ENCODE measurements at places on chromosomes 12 and 14.

- no peak for DNase-seq
Observed at GRCh38 chr12:93664573-93665138, 12.5 kb upstream of the CRADD start.

DNA sequence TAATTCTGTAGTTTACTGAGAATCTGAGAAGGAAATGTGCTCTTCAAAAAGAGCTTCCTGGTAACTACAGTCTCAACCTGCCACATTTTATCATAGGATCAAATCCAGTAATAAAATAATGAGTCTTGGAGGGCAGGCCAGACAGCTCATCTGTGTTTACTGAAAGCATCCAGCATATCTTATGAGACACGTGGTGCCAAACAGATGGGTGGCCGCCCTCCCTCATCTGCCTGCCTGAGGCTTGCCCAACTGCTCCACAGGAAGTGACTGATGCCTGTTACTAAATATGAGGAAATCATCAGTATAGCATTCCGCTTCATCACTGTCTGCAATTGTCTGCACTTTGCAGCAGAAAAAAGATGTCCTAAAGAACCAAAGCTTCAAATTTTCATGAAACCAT, 13.5 kb downstream of the DHRS7 start:
- DNase-seq: peak; percentile 54

GRCh38 chr14:30849354-30849753, 25.0 kb upstream of the COCH start:
- no peak for DNase-seq

- DNase-seq: no peak
Observed at GRCh38 chr12:99960311-99960710, 24.4 kb downstream of the ANKS1B start.

DNA sequence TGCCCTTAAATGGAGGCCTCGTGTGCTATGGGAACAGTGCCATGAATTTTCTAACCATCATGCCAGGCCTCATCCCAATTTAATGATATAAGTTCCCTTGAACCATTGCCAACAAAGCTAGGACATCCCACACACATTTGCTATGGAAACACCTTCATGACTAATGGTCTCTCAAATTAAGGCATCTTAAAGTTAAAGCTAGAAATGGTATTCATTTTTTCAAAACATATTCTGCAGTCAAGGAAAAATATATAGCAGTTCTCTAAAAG, 117.3 kb downstream of the BTG1 start:
- DNase-seq: no peak

- DNase-seq: no peak
Observed at GRCh38 chr12:54479421-54479820, 6.0 kb upstream of the GTSF1 start.

DNA sequence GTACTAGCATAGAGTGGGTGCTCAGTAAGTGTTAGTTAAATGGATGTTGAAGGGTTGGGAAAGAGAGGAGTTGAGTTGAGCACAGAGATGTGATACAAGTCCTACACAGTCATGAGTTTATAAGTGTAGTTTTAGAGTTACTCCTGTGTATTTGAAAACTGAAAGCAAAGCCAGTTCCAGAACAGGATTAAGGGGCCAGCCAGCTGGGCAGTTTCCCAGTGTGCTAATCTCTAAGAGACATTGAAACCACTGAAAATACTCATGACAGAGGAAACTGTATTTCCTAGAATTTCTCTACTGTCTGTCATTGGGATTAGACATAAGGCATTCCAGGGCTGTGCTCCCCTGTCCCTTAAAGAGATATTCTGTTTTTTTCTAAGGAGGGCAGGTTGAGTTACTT, 101.0 kb downstream of the DERA start:
- DNase-seq: no peak

DNA sequence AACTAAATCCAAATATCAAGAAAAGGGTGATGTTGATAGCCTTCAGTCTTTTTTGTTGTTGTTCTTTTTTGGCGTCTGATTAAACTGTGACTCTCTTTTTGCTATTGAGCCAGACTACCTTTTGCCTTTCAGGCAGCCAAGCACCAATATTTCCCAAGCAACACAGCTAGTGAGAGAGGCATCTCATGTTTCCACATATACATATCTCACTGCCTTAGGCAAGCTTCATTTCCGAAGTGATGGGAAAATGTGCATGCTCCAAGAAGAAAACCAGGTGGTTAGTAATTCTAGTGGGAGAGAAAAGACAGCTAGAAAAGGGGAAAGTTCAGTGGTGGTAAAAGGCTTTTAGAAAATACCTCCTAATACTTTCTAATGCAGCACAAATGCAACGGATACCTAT, 277.7 kb downstream of the TMTC2 start:
- DNase-seq: no peak

- no peak for DNase-seq
Observed at GRCh38 chr12:29053567-29053966, 95.5 kb upstream of the FAR2 start.

DNA sequence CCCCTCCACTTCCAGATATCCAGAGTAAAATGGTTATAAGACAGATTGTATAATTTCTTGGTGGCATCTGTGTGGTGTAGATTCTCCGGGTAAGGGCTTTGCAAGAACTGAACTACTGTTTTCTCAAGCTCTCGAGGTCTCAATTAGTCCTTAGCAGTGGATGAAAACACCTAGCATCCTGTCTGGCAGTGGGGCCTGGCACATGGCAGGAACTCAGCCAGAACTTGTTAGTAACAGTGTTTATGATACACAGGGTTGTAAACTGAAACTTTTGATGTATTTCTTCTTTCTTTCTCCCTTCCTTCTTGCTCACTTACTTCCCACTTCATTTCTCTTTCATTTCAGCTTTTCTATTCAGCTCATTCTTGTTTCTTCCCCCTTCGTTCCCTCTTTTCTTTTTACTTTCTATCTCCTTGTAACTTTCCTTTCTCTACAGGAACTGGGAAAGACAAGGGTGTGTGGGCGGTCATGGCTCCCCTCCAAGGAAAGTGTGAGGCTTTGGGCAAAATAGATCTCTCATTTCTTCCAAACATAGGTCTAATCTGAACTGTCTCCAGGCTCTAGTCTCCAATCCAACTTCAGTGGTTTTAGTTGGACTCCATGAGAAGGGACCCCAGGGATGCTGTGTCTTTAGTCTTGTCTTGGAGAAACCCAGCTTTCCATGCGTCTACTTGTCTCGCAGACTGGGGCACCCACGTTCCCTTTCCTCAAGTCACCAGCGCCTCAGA, 159.7 kb downstream of the PAH start:
- no peak for DNase-seq

GRCh38 chr12:124031058-124031457, 58.0 kb downstream of the ZNF664 start:
- DNase-seq: no peak

GRCh38 chr12:132593938-132594358, 16.4 kb downstream of the LRCOL1 start:
- DNase-seq: peak; percentile 78

DNA sequence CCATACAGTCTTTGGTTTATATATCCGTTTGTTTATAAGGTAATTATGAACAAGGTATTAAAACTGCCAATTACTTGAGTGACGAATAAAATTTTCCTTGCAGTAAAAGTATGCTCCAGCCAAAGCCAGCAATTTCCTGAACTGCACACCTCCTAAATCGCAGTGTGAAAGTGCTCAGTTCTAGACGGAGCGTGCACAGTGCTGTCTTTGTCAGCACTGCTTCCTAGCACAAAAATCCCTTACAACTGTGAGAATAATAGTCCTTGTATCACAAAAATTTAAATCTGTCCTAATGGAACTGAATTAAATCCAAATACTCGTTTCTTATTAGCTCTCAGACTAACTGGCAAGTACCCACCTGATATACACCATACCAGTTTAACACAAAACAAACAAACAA, 26.3 kb downstream of the LRIG3 start:
- DNase-seq: no peak

GRCh38 chr14:75469606-75470237, 41.9 kb downstream of the JDP2 start:
- DNase-seq: no peak

DNA sequence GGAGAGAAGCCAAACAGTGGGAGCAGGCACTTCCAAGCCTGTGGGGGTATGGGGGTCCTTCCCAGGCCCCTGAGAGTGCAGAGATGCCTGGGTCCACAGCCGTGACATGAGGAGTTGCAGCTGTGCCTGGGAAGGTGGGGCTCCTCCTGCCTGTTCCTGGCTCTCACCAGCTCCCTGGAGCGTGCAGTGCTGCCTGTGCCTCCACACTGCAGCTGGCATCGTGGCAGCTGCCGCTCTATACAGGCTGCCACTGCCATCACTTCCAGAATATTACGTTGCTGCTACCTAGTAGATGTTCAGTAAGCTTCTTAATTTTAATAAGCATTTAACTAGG, 223.7 kb downstream of the KCNC2 start:
- peak; percentile 63 for DNase-seq

Measured in NCI-H510A (cell line).